ENCODE measurements at places on chromosomes 1 and 21.

GRCh38 chr1:231021540-231022031 lies 18.5 kb downstream of the FAM89A start:
- DNase-seq, result no peak

- no peak for DNase-seq
Observed at GRCh38 chr1:196544617-196545016, 63.6 kb downstream of the KCNT2 start.

GRCh38 chr1:101732261-101732660 lies 264.5 kb downstream of the OLFM3 start:
- DNase-seq, result no peak

DNA sequence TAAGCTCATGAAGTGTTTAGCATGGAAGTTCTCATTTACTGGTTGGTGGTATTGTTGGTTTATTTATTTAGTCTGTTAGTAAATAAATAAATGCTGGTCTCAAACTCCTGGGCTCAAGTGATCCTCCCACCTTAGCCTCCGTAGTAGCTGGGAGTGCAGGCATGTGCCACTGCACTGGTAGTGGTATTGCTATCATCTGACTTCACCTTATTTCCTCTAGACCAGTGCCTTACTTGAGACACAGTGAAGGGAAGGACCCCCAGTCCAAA lies 1.4 kb upstream of the SLC2A1 start:
- no peak for DNase-seq

DNA sequence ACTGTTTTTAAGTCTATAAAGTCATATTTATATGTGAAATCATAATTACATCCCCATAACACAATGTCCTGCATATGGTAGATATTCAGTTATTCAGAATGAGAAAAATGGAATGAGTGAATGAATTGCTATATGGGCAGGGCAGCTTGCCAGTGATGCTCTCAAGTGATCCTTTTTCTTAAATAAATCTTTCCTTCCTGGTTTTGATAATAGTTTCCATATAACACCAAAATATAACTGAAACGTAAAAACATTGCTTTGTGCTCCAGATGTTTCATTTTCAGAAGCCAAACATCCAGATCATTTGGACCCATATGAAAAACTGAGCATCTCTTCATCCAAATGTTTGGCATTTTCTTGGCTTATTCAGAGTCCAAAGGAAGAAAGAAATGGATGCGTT lies 30.2 kb upstream of the RGS8 start:
- no peak for DNase-seq

GRCh38 chr21:45200031-45200430 lies 87.7 kb downstream of the POFUT2 start:
- DNase-seq, result no peak

GRCh38 chr1:174809755-174810280 lies 189.9 kb upstream of the CACYBP start:
- DNase-seq, result no peak

DNA sequence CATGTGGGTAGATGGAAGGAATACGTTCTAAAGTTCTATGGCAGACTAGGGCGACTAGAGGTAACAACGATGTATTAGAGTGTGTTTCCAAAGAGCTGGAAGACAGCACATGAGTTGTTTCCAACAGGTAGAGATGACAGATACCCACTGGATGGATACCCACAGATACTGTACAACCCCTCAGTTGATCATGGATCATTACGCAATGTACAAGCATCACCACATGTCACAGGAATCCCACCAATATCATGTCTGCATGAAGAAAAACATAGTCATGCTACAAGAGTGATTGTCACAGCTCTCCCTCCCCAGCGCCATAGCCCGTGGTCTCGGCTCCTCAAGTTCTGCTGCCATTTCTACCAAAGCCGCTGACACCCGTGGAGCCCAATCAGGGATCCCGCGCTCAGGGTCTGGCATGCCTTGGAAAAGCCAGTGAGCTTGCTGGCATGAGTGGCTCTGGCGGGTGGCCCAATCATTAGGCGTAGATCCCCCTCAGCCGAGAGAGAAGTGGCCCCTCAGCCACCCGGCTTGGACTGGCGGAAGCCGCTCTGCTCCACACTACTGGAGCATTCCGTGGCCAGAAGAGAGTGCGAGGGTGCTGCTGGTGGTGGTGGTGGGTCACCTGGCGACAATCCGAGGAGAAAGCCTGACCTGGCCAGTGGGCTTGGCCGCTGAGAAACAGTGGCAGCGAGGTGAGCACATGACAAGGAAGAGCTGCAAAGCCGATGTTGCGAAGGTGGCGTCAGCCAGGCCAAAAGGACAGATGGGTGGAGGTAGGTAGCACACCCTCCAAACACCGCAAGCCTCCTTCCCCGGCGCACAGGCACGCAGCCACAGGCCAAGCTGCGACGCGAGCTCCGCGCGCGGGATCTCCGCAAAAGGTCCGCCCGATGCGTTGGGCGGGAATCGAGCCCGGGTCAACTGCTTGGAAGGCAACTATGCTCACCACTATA lies 65.7 kb upstream of the FCGR2A start:
- no peak for DNase-seq

DNA sequence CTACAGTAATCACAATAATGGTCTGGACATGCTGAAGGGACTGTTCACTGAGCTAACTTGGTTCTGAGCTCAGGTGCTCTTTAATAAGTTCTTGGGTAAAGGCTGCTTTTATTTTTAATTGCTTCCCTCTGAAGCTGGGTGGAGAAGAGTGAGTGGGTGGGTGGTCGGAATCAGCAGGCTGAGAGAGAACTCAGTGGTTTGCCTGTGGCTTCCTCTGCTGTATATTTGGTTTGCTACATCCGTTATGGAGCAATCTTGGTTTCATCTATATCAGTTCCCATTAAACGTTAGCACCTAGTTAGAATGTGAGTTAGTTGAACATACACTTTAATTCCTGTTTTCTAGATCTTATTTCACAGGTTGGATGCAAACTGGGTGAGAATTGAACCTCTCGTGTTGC lies 23.3 kb downstream of the CNIH4 start:
- DNase-seq, result no peak

DNA sequence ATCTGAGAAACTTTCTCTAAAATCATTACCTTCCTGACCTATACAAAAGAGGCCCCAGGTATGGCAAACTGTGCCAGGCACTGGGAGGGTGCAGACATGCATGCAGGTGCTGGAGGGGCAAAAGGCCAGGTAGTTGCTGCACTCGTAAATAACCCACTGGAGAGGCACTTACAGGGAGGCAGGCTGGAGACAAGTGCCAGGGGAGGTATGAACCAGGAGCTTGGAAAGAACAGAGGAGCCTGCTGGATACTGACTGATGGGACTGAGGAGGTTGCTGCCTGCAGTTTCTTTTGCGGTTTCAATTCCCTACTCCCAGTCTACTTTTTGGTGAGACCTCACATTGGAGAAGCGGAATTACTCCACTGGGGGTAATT lies 113.9 kb downstream of the DSCAM start:
- DNase-seq, result no peak

- no peak for DNase-seq
Observed at GRCh38 chr1:228938537-228938901, 203.2 kb downstream of the RHOU start.

GRCh38 chr1:64935551-64936155 lies 30.7 kb downstream of the JAK1 start:
- no peak for DNase-seq

DNA sequence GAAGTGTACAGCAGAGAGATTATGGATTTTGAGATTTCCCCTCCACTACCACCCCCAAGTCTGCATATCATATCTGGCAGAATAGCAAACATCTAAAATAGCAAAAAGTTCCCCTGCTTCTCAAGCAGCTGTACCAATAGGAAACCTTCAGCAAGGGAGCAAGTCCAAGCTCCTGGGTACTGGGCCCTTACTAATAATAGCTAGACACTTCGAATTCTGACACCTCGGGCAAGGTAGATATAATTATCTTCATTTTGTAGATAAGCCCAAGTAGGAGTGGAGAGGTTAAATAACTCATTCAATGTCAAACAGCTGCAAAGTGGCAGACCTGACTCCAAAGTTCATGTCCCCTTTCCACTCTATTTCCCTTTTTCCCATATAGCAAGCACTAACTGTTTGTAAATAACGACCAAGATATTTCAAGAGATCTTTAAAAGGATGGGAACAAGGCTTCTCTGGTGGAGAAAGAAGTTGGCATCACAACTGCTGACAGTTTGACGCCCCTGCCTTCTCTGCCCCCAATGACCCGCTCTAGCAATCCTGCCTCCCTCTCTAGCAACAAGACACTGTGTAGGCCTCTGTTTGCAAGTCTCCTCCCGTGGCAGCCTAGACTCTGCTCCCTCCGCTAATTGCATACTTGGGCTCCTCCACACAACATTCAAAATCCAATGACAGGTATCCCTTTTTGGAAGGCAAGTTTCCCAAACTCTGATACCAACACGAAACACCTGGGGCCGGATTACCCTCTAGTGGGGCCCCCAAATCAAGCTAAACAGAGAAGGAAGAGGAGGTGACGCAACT lies 18.7 kb upstream of the ADAR start:
- no peak for DNase-seq

DNA sequence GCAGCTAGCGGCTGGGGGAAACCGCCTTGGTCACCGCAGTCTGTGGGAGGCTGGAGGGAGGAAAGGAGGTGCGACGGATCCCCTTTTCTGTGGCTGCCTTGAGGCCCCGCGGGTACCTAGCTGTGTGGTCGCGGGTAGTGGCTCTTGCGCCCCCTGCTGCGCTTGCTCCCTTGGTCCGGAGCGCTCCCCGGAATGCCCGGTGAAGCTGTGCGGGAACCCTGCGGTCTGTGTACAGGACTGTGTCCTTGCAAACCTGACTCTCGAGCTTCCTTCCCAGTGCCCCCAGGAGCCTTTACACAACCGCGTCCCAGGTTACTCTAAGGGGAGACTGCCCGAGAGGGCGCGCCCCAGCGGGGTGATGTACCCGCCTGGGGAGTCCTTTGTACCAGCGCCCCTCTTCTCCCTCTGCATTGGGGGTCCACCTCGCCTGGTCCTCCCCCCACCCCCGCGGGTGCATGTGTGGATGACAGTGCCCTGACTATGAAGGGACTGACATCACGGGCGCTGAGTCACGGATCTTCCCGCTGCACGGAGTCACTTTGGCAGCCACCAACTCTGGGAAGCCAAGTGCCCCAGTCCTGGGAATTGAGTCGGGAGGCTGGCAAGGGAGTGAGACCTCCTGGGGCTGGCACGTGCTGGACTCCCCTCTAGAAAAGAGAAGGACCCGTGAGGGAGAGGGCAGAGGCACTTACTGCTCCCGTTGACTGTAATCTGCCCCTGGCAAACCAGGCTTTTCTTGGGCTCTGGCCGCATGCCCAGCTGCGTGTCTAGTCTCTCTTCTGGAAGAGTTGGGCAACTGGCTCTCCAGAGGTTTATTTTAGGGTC lies 816 bp downstream of the IL6R start:
- DNase-seq, result no peak

Measured in left renal cortex interstitium (tissue), 4 donors.